ENCODE measurements at places on chromosomes 11 and 22.

GRCh38 chr11:79150320-79150719, 290.5 kb downstream of the TENM4 start:
- DNase-seq, result peak; percentile 82

DNA sequence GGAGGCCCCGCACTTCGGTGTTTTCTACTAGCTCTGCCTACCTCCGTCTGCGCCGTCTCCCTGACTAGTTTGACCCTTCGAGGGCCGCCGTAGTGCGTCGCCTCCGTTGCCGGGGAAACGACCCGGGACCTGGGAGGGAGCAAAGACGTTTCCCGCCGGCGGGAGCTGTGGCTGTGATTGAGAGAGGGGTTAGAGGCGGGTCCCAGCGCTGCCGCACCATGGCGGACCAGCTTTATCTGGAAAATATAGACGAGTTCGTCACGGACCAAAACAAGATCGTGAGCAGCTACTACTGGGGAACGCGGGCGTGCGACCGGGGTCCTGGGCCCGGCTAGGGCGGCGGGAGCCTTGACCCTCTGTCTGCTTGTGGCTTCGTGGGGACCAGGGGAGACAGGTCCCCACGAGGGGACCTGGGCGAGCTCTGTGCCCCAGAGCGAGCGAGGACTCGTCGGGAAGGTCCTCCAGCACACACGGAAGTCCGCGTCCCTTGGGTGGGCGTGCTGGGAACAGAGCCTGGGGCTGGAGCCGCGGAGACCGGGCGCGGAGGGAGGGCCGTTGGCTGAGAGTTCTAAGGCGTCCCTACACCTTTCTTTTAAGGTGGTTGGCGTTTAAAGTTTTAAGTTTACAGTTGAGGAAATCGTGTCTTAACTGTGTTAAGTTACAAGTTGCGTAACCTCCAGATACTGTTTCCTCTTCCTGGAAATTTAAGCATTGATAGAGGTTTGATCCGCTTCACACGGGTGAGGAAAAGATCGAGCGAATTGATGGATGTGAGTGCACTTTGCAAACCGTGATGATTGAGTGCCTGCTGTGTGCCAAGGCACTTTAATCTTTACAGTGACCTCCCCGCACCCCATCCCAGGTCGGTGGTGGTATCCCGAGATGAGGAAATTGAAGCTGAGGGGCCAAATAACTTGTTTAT, at the start of gene POLD3:
POLD3 (plus strand) TSS at position 142 of the 922 bp plus-strand sequence; CDS start at position 219, 77 bp downstream.
- DNase-seq, result peak; percentile 96

- no peak for DNase-seq
Observed at GRCh38 chr11:15874704-15875103, 481.6 kb downstream of the SOX6 start.

DNA sequence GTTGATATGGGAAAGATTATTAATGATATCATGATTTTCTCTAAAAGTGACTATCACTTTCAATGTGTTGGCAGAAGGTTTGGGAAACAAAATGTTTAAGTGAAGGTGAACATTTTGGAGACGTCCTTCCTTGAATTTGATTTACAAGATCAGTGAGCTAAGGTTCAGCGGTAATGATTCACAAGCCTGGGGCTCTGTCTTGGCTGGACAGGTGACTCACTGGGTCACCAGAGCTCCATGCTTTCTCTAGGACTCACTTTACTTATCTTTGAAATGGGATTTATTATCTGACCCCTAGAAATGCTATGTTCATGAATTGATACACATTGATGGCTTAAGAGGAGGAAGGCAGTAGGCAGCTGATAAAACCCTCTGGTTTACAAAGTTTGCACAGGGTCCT, 437.5 kb downstream of the NTM start:
- no peak for DNase-seq

DNA sequence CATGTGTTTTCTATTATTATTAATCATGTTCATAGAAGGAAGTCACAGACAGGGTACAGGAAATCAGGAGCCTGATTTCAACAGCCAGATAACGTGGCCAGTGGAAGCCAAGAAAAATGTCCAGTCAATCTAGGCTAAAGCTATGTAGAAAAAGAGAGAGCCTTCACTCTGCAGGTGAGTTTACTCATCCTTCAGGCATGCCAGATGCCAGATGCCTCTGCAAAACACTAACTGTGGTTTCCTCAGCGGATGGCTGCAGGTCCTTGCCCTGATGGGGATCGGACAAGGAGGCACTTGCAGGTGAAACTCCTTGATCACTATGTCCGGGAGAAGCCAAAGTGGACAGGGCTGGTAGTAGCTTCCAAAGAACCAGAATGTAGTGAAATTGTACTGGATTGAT, 962.3 kb upstream of the RAG2 start:
- no peak for DNase-seq

GRCh38 chr11:48167380-48167779, 49.2 kb upstream of the OR4B1 start:
- DNase-seq, result no peak

GRCh38 chr22:40578171-40578570, 58.3 kb downstream of the MRTFA start:
- no peak for DNase-seq

DNA sequence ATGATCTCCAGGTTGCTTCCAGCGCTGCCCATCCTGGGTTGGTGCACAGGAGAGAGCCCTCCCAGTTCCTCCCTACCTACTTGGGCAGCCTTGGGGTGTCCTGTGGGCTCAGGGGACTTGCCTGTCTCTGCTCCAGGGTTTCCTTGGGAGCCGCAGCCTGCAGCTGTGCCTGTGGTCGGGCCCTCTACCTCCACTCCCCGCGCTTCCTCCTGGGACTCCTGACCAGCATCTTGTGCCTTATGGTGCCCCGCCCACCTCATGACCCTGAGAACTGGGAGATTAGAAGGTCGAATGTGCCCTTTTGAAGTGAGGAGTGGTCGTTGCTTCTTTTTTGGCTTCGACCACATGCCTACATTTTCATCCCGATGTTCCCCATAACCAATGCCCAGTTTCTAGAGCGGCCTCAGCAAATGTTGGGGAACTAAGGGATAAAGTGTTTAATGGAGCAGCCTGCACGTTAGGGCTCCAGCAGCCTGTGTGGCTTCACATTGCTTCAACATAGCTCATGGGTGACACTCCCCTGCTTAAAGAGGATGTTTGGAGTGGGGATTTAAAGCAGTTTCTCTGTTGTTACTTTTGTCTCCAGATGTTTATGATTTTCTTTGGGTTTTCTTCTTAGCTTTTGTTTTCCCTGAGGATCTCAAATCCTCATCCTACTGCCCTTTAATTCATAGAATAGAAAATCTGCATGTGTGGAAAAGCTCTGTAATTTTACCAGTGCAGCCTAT, 248.8 kb downstream of the TBC1D22A start:
- no peak for DNase-seq

- DNase-seq, result no peak
Observed at GRCh38 chr11:72328366-72329224, 84.6 kb upstream of the PHOX2A start.

GRCh38 chr11:125428486-125429173, 67.4 kb downstream of the FEZ1 start:
- DNase-seq, result no peak

DNA sequence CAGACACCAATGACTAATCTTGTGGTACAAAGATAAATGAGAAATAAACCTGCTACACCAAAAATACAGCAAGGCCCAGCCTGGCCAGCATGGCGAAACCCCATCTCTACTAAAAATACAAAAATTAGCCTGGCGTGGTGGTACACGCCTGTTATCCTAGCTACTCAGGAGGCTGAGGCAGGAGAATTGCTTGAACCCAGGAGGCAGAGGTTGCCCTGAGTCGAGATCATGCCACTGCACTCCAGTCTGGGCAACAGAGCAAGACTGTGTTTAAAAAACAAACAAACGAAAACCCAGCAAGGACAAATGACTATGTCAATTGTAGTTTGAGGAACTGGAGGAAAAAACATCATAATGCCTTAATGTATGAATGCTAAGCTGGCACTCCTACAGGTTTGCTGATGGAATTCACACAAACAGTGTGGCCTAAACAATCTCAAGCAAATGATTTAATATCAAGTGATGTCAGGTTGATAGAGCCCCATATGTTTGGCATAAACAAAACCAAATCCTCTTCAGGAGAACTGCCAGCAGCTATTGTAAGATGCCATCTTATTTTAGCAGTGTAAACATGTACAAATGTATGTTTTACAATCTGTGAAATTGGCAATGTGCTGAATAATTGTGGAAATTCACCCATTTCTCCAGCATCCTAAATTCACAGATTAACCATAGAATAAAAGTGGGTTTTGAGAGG, 20.0 kb downstream of the MMP7 start:
- no peak for DNase-seq

- DNase-seq, result no peak
Observed at GRCh38 chr11:116339306-116340098, 433.3 kb downstream of the BUD13 start.

GRCh38 chr22:17086296-17086695, 1.5 kb downstream of the IL17RA start:
- DNase-seq, result peak; percentile 71

- DNase-seq, result no peak
Observed at GRCh38 chr11:128465946-128466705, 121.2 kb downstream of the ETS1 start.

GRCh38 chr11:74819400-74819799, 70.8 kb downstream of the RNF169 start:
- DNase-seq, result no peak

- DNase-seq, result no peak
Observed at GRCh38 chr11:115456019-115456418, 48.2 kb downstream of the CADM1 start.

DNA sequence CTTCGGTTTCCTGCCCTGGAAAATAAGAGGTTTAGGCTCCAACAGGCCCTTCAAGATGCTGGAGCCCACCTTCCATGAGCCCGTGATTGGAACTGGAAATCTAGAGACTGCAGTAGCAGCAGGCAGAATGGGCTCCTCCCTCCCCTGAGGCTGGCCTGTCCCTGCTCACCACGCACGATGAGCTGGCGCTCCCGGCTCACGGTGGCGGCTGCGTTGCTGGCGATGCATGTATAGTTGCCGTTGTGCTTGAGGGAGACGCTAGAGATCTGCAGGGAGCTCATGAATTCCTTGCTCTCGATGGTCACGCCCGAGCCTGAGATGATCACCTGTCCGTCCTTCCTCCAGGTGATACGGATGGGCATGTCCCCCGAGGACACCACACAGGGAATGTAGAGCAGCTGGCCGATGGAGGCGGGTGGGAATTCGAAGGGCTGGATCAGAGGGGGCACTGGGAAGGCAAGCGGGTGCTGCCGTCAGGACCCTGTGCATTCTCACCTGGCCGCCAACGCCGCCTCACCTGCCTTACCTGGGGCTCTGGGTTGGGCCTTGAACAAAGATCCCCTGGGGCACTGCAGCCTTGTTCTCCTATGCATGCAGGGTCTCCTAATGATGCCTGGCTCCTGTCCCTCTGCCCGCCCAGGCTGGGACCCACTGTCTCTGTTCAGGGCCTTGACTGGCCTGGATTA, 177.8 kb downstream of the CEP164 start:
- DNase-seq, result no peak

- no peak for DNase-seq
Observed at GRCh38 chr22:24948356-24949202, 2.1 kb upstream of the LHFPL7 start.

- peak; percentile 34 for DNase-seq
Observed at GRCh38 chr22:29994027-29994715, 86.1 kb upstream of the HORMAD2 start.

GRCh38 chr11:7597620-7598019, 75.7 kb downstream of the CYB5R2 start:
- DNase-seq, result no peak

- no peak for DNase-seq
Observed at GRCh38 chr22:22880645-22881044, 7.0 kb upstream of the IGLL5 start.

- peak; percentile 38 for DNase-seq
Observed at GRCh38 chr22:50469377-50470305, 5.2 kb downstream of the SBF1 start.

- peak; percentile 99 for DNase-seq
Observed at GRCh38 chr11:9263840-9264315, 1.3 kb downstream of the DENND5A start.

DNA sequence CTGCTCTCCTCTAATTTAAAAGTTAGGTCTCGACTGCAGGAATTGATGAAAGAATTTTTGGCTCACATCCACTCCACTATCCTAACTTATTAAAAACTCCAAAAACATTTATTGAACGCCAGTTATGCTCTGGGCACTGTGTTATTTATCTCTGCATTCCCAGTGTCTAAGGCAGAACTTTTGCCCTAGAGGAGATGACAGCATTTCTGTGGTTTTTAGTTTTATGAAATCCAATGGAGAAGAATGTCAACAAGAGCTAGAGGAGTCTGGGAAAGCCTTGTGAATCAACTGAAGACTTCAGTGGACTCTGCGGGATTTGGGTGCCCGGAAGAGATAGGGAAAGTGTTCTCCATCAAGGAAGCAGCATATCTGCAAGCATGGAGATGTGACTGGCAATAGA, 217.0 kb upstream of the PGR start:
- DNase-seq, result no peak

DNA sequence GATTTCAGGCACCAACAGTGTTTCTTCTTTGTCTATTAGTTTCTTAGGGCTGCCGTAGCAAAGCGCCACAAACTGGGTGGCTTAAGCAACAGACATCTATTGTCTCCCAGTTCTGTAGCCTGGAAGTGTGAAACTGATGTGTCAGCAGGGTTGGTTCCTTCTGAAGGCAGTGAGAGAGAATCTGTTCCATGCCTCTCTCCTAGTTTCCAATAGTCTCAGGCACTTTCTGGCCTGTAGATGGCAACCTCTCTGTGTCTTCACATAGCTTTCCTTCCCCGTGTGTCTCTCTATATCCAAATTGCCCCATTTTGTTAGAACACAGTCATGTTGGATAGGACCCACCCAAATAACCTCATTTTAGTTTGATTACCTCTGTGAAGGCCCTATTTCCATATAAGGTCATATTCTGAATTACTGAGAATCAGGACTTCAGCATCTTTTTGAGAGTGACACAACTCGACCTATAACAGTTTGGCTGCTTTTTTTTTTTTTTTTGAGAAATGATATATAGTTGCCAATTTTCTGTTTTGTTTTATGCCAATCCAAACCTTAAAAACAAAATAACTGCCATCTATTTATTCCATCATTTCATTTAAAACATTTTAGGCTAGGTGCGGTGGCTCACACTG, 108.2 kb downstream of the SLC36A4 start:
- DNase-seq, result peak; percentile 79

DNA sequence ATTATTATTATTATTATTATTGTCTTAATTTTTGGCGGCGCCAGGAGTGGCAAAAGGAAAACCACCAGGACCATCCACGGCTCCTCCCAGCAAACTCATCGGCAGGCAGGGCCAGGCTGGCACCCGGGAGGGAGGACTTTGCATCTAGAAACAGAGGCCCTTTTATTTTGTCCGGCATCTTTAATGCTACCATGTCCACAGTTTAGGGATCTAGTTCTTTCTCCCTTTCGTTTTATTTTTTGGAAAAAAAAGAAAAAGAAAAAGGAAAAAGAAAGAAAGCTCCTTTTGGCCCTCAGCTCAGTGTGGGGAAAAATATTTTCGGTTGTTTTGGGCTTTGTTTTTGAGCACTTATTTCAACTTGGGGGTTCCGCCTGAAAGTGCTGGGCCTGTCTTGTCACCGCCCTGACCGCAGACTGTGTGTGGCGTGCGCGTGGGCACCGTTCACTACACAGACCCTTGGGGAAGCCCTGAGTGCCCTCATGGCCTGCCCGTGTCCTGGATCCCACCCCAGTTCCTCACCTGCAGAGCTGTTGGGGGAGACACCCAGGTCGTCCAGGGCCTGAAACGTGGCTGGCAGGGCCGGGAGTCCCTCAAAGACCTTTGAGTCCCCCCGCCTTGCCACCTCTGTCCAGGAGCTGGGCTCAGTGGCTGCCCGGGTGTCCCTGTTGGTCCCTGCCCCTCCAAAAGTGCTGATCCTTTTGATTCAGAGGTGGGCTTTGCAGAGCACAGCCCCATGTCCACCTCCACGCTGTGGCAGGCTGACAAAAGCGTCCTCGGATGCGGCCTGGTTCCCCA, 69.1 kb upstream of the PPARA start:
- no peak for DNase-seq

Measured in suppressor macrophage treated with lipopolysaccharide for 1 hour (primary cell).